Pancreas (tissue), 10 donors: ENCODE measurements at places on chromosomes 4 and X. TPM values are rescaled to one million over a fixed set of nuclear protein-coding genes. Genes with fewer than 3 reads are reported as not detected.
A peak's percentile ranks its signal among the peaks of the same experiment; 100 is the strongest.

Gene GAGE1
- not detected for total RNA-seq

Gene HTN1
- total RNA-seq, result not detected

Gene SSX2B
- total RNA-seq, result not detected

Gene SPINK2
- total RNA-seq, result not detected

Gene NEUROG2
- not detected for total RNA-seq

- DNase-seq, result no peak
Observed at GRCh38 chrX:118655561-118656246, 71.7 kb upstream of the IL13RA1 start.

GRCh38 chrX:10014462-10015354, 47.5 kb downstream of the CLDN34 start:
- peak; percentile 92 for DNase-seq

GRCh38 chrX:139825618-139826017, 107.2 kb downstream of the ATP11C start:
- DNase-seq, result no peak

DNA sequence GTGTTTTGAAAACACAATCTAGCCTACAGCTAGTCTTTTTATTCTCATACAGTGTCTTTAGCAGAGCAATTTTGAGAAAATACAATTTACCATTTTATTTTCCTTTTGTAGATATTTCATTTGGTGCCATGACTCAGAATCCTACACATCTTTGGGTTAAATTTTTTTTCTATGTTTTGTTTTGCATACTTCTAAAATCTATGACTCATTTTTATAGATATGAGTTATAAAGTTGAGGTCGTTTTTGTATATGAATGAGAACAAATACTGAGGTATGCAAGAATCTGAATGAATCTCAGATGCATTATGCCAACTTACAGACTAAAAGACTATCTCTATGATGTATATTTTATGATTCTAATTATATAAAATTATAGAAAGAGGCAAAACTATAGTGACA, 206.5 kb upstream of the ANXA10 start:
- no peak for DNase-seq

DNA sequence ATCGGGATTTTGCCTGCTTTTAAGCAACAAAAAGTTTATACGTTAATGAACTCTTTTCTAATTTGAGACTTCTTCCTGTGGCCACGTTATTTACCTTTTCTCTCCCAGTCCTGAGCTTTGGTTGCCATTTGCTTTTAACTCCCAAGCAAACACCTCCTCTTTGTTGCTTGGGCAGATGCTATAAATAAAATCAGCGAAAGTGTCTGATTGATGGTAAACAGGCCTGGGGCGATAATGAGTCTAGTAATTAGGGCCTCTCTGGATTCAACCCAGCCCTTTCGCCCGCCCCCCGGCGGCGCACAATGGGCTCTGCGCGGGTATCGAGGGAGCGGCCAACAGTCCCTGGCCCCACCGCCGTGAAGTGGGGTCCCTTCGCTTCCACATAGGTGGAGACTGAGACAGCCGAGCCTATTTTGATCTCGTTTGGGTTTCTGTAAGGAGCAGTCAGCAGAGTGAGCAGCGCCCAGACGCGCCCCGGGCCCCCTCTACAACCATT, 790 bp downstream of the CLGN start:
- no peak for DNase-seq

DNA sequence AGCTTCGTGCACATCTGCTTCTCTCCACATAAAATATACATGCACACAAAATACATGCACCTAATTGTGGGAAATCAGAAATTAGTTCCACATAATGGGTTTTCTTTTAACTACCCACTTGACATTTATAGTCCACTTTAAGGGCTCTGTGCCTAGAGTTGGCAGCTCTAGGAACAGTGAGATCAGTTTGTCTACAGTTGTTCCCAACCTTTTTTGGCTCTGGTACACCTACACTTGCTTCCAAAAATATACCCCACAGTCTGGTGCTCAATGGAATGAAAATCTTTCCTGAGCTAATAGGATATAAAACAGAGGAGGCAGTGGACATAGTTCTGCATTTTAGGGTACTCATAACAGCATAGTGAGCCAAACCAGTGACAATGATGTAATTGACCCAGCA, 36.1 kb downstream of the HDAC8 start:
- DNase-seq, result no peak

DNA sequence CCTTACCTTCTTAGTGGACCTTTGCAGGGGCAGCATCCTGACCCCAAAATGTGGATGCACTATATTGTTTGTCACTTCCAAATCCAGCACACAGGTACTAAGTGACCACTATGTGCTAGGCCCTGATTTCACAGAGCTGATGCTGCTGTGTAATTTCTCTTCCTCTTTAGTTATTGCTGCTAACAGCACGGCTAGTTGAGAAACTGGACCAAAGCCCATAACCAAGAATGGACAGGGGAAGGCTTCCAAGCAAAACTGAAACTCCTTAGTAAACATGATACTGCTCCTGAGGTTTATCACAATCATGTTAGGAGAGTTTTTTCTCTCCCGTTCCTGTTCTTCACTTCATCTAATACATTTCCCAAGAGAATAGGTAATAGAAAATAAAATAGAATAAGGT, 172.9 kb upstream of the TTC29 start:
- DNase-seq, result no peak

GRCh38 chr4:145177511-145177905, 2.9 kb downstream of the OTUD4 start:
- no peak for DNase-seq

GRCh38 chr4:186761393-186761792, 37.7 kb upstream of the FAT1 start:
- no peak for DNase-seq

- no peak for DNase-seq
Observed at GRCh38 chr4:118983293-118983692, 94.6 kb downstream of the SYNPO2 start.

GRCh38 chr4:24816797-24817196, 21.4 kb downstream of the SOD3 start:
- DNase-seq, result no peak

DNA sequence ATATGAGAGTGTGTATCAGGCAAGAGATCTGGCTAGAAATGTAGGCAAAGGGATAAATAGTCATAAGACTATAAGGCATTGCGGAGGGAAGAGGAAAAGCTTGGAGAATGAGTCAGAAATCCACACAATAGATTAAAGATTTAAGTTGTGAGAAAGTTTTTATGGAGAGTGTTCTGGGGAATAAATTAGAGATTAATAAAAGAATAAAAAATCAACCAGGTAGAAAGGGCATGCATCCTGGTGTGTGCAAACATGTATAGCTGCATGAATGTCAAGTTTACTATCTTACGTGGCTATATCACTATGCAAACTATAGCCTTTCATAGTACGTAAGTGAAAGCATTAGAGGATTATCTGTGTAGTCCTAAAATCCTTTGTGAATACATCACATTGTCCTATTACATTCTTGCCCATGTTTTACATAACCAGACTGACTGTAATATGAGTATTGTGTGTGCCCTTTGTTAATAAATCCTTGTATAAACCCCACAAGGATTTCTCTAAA, 36.9 kb downstream of the SNCA start:
- no peak for DNase-seq

DNA sequence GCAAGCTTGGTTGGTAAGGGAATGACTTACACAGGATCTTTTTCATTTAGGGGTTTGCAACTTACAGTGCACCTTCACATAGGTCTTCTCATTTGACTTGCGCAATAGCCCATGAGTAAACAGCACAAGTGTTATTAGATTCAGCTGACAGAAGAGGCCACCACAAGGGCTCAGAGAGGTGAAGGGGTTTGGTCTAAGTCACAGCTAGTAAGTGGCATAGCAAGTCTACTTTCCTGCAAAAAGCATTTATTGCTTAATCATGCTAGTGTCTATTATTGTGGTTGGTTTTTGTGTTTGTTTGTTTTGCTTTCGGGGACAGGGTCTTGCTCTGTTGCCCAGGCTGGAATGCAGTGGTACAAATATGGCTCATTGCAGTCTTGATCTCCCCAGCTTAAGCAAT, 83.3 kb downstream of the SPRY1 start:
- DNase-seq, result no peak

- DNase-seq, result no peak
Observed at GRCh38 chr4:124253080-124253479, 459.5 kb downstream of the ANKRD50 start.
